ENCODE measurements at places on chromosomes 5 and 9.

DNA sequence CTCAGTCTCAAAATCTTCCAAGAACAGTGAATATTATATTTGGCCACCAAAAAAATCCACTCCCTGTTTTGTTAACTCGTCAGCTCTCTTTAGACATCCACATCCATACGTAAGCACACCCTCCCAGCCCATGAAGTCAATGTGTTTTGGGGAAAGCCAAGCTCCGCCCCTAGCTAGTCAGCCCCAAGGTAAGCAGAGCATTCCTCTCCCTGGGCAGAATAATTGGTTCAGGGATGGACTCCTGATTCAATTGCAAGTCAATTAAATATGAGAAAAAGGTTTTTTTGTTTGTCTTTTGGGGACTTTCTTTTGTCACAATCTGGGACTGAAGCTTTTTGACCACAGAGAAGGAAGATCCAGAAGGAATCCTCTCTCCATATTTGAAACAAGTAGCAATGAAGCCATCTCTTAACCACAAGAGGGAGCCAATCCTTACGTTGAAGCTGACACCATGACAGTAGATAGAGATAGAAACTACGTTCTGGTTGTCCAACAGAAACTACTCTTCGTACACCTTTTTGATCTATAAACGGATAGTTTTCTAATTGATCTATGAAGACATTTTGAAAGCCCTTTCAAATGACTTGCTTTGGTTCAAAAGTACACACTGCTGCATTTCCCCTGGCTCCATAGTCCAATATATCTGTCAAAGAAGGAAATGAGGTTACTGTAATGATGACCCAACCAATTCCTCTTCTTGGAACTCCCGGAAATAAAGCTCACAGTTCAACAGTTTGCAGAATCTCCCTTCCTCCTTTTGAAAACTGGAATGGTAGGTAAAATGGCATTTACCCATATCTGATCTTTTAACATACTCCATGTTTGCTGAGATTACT is 166.4 kb downstream of the TLE1 start:
- peak; percentile 50 for DNase-seq

GRCh38 chr5:66849803-66850202 is 253.6 kb downstream of the MAST4 start:
- DNase-seq, result no peak

DNA sequence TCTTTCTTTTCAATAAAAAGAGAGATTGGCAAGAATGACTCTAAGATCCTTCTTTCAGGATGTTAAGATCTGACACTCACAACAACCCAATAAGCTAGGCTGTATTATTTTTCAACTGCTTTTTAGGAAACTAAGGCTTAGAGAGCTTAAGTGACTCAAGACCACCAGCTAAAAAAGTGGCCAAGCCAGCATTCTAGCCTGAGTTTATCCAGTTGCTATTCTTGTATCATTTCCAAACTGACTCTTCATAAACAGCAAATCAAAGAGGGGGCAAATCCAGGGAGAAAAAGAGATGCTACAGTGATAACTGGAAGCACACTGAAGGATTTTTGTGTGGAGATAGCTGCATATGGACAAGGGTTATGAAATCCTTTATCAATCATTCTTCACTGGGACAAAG is 47.1 kb downstream of the TMEM252 start:
- no peak for DNase-seq

DNA sequence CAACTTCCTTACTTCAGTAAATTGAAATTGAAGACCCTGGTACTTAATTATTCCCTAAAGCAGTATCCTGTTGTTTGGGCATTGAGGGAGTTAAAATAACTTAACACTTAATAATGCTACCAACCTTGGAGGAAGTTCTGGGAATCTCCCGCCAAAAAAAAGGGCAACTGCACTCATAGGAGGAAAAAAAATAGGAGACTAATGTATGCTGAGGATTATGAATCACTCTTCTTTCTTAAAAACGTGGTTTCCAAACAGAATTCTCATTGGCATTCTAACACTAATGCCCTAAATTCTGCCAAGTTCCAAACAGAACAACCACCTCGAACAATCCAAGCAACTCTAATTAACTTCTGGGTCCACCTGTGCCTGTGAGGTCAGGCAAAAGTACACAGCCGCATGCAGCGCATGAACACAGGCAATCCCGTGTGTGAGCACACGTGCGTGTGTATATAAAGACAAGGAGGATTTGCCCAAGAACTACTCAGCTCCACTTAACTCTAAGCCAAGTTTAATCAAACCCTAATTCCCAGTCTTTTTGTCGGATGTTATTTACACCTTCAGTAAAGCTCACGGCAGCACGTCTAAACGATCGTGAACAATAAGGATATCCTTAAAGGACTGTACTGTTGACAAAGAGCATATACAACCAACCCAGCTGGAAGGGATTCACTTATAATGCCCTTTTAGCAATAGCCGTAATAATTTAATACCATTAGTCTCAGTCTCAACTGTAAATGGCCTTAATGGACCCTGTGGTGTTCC is 78.4 kb downstream of the EBF1 start:
- peak; percentile 20 for DNase-seq

DNA sequence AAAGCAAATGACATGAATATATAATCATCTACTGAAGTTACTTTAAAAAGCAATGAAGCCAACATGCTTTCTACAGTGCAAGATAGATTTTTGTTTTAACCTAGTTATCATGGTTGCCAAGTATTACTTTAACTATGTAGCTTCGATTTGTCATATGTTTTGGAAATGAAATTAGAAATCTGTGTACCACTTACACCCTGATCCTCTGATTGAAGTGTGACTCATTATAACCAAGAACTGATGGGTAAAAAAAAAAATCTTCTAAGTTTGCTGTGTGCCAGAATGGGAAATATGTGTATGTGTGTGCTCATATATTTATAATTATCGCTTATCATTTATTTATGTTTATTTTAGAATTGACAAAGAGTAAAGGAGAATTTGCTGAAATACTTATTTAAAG is 9.1 kb upstream of the CDC42SE2 start:
- DNase-seq, result no peak

DNA sequence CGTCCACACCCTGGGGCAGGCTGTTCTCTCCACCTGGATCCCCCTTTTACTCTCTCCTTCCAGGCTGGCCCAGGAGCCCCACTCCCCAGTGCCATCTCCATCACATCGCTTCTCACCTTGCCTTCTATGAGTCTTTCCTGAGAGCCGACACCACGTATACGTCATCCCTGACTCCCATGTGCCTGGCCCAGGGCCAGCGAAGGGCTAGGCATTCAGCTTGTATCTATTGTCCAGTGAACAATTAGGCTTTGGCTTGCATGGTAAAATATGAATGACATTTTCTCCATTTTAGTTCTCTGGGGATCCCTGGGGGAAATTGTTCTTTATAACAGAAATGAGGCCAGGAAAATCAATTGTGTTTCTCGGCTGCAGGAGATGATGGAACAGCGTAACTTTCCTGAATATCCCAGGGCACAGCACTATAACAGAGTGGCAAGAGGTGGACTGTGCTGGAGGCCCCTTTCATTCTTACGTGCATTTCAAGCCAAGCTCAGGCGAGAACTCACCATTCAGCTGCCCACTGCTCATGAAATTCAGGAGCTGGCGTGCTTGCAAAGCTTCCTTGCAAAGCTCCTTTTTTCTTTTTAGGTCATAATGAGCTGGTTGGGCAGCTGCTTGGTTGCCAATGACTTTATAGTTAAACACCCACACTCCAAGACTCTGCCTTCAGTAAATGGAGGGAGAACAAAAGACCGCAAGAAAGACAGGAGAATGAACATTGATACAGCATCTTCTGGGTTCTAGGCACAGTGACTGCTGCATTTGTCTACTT is 37.7 kb downstream of the NSG2 start:
- DNase-seq, result peak; percentile 55

DNA sequence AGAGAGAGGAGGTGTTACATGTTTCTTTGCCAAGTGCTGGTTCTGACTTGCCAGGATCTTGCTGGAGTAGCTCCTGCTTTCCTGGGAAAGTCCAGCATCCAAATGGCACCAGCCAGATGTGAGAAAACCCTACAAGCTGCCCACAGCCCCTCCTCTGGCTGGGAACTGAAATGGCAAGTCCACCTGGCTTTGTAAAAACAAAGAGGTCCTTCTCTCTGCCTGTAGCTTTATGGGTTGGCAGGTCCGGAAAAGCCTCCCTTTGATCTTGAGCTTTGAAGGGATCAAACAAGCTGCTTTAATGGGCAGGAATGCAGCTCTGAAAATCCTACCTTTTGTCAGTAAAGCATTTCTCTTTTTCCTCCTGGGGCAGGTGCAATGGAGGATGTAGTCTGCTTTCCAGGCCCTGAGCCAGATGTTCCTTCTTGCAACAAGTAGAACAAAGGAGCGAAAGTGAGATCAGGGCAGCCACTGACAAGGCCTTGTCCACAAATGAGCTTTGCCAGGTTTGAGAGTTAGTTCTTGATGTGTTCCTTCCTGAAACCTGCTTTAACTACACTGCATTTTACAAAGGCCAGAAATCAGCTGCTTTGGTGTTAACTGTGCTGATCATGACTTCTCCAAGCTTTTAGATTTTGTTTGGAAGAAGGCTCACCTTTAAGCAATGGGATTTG is 456.7 kb downstream of the ZNF608 start:
- peak; percentile 54 for DNase-seq

DNA sequence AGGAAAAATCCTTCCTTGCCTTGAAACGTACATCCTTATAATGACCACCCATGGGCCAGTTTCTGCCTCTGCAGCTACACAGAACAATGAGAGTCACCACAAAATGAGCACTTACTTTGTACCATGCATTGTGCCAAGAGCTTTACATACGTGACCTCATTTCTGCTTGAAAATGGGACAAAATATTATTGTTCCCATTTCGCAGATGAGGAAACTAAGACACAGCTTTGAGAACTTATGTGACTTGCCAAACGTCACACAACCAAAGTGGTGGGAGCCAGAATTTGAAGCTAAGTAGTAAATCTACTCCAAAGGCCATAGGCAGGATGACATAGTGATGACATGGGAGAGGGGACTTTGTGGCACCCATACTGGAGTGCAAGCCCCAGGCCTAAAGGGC is 34.8 kb upstream of the GRPEL2 start:
- DNase-seq, result no peak

- no peak for DNase-seq
Measured at GRCh38 chr9:21523021-21524014, 41.2 kb upstream of the IFNE start.

- DNase-seq, result peak; percentile 38
Measured at GRCh38 chr5:174145821-174146220, 100.3 kb downstream of the NSG2 start.

DNA sequence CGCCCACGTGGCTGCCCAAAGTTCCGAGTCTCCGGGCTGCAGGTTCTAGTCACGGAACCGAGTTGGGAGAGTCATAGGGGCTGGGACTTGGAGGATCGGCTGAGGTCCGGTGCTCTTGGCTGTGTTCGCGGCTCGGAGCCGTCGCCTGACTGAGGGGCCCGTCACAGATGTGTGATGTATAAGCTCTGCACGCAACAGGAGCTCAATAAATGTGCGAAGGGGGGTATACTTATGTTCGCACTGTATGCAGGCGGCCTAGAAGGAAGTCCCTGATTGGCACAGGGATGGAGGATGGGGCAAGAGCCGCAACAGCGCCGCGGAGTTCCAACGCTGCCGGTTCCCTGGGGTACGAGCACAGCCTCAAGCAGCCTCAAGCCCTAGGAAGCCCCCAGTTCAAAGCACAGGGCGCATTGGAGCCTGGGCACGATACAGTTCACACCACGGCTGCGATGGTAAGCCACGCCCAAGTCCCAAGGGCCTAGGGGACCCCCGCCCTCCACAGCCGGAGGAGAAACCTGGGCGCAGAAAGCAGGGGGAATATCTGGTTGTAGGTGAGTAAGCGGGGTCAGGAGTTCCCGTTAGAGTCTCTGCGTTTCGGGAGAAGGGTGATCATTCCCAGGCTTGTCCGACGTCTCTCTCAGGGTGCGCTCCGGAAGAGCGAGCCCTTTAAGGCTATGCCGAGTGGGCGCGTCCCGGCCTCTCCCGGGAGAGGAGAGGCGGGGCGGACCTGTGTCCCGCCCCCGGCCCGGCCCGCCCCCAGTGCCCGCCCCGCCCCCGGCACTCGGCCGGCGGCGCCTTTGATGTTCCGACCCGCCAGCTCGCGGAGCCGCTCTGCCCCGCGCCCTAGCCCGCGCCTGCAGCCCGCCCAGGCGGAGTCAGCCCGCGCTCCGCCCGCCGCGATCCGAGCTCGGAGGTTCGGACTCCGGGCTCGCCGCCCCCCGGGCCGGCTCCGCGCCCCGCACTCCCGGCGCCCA is at the start of gene TCF7:
Gene TCF7, plus strand, starts transcription at position 780 of the 974 bp plus-strand sequence. CDS start 226 bp downstream, outside the sequence.
- peak; percentile 18 for DNase-seq

- no peak for DNase-seq
Measured at GRCh38 chr5:14004598-14005394, 60.3 kb upstream of the DNAH5 start.

GRCh38 chr5:105868038-105868780 is 1802.5 kb downstream of the EFNA5 start:
- DNase-seq, result no peak

DNA sequence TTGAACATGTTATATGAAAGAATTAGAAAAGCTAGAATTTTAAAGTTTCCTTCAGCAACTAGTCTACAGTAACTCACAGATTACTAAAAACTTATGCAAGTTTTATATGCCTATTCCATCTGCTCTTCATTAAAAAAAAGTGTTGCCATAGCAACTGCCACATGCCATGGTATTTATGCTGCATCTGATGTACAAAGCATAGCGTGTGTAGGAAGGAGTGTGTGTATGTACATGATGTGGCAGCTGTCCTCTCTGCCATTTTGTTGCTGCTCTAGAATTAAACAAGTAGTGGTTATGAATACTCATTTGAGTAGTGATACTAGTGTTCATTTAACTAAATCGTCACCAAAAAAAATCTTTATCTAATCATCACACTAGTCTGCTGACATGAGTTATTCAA is 593.5 kb downstream of the CETN3 start:
- no peak for DNase-seq
